ENCODE measurements at places on chromosomes 5 and 9.

DNA sequence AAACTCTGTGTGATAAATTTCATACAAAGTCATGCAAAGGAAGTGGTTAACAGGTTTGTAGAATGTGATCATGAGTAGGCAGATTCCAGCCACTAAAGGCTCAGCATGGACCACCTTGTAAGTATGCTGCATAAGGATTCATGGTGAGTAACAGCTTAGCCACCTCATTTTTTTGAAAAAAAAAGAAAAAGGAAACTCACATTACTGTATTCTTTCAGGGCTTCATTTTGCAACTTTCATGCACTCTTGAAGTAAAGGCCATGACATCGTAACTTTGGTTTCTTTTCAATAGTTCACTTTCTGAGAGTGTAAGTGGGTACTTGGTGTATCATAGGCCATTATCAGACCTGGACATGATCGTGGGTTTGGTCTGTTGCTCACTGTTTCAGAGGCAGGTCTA, 175.1 kb downstream of the PCSK1 start:
- DNase-seq: no peak

DNA sequence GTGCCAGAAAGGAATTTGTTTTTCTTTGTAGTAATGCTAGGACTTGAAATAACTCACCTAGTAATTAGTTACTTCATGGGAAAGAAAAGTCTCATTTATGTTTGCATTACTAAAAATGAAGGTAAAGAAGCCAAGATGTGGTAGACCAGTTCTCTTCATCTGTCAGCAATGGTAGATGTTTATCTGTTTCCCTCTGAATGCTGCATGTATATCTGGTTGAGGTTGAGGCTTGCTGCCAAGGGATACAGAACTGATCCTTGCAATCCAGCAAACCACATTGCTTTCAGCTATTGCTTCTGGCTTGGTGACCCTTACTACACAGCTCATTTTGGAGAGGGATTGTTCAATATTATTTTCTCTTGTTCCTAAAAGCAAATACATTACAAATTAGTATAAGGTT, 73.6 kb downstream of the ZNF474 start:
- DNase-seq: no peak

DNA sequence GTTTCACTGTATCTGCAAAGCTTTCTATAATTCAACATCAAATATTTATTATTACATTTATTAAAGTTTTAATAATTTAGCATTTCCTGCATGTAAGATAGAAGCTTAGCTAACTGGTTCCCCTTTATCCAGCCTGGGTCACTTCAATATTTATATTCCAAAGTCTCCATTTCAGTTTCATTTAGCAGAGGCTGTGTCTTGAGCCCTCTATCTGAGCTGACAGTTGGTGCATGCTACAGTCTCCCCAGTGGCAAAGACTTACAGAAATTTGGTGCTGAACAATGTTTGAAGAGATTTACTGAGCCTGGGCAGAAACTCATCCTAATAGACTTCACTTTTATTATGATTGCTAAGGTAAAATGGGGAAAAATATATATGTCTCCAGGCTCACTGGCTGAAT, 279.1 kb downstream of the TRIM32 start:
- DNase-seq: no peak

- DNase-seq: no peak
These were observed 343.8 kb upstream of the CHD1 start for GRCh38 chr5:99272576-99272975.

- DNase-seq: no peak
These were observed 3.8 kb downstream of the SELENOP start for GRCh38 chr5:42807722-42808447.

DNA sequence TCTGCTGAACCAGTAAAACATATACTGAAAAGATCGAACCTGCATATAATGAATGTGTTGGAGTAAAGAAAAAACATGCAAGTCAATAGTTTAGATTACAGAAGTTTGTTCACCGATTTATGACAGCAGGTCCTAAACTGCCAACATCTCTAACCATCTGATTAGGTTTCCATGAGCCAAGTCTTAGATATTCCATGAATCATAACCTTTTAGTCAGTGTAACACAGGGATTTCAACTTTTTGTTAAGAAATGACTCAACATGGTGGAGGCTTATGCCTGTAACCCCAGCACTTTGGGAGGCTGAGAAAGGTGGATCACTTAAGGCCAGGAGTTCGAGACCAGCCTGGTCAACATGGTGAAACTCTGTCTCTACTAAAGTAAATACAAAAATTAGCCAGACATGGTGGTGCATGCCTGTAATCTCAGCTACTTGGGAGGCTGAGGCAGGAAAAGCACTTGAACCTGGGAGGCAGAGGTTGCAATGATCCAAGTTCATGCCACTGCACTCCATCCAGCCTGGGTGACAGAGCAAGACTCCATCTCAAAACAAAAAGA, 38.7 kb downstream of the APC start:
- DNase-seq: no peak

DNA sequence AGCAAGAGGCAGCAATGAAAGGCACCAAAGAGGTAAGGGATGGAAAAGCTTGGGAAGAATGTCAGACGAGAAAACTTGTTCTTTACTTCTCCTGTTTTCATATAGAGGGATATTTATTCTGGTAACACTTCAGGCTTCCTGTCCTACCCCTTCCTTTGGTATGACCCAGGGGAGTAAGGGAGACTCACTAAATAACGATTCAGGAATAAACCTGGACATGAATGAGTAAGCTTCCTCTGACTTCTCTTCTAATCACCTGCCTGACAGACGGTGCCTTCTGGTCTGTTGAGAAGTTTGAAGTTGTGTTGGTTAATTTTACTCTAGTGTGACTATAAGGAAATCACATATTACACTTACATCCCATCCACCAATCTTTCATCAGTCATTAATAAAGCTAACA, 461.2 kb downstream of the CDH12 start:
- no peak for DNase-seq

DNA sequence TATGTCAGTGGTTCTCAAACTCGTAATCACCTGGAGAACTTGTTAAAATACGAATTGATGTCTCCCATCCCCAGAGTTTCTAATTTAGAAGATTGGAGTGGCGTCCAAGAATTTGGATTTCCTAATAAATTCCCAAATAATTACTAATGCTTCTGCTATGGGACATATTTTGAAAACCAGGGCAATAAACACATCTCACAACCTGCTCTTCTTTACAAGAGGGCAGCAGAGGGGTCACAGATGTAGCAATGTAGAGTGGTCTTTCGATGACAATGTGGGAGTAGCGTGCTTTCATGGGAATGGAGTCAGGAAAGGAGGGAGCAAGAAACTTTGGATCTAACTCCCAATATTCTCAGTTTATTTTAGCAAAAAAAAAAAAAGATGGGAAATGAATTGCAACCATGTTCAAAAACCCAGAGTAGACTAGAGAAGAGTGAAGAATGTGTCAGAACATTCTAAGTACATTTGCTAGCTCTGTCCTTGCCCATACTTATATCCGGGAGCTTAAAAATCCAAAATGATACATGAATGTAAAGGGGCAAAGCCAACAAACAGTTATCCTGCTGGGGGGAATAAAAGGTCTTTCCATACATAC, 33.8 kb upstream of the ALDH1A1 start:
- DNase-seq: no peak

DNA sequence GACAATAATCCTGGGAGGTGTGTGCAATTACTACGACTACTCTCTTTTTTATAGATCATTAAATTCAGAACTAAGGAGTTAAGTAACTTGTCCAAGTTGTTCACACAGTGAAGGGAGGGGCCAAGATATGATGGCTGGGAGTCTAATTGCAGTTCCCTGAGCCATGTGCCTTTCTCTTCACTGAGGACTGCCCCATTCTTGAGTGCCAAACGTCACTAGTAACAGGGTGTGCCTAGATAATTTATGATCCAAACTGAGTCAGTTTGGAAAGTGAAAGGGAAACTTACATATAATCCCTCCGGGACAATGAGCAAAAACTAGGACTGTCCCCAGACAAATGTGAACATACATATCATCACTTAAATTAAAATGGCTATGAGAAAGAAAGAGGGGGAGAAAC, 20.2 kb downstream of the IL7R start:
- DNase-seq: no peak
